WTC11 (cell line): ENCODE measurements at places on chromosomes 7 and 10. TPM values are rescaled to one million over a fixed set of nuclear protein-coding genes. Genes with fewer than 3 reads are reported as not detected.
A peak's percentile ranks its signal among the peaks of the same experiment; 100 is the strongest.

GRCh38 chr10:127194599-127194998 lies 1.8 kb downstream of the INSYN2A start:
- H3K27me3 ChIP-seq = peaks cover 36% of the 10 kb centered on the region
- DNase-seq = no peak
- peaks cover 24% of the 10 kb centered on the region for H3K4me1 ChIP-seq
- H3K36me3 ChIP-seq = no peaks in the 10 kb centered on the region
- H3K4me3 ChIP-seq = peak overlapping the region; percentile 61
- no peak overlapping the region for H3K27ac ChIP-seq

- no peak overlapping the region for H3K27ac ChIP-seq
- H3K4me3 ChIP-seq = no peak overlapping the region
- peaks cover 20% of the 10 kb centered on the region for H3K27me3 ChIP-seq
- peaks cover 4% of the 10 kb centered on the region for H3K36me3 ChIP-seq
- peaks cover 32% of the 10 kb centered on the region for H3K4me1 ChIP-seq
Measured at GRCh38 chr10:76205361-76205760, 773.9 kb downstream of the LRMDA start.

DNA sequence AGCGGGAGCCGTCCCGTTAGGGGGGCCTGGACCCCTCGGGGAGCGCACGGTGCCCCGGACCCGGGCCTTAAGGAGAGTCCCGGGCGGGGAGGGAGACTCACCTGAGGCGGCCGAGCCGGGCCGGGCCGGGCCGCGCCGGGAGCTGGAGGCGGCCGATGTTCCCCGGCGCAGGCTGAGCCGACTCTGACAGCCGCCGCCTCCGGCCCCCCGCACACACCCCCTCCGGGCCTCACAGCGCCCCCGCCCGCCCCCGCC lies at the start of gene ACHE:
ACHE (minus strand) TSS at position 188 of the 255 bp plus-strand sequence. CDS start 1,656 bp downstream, outside the sequence.
- no peak for DNase-seq
- peaks cover 32% of the 10 kb centered on the region for H3K4me1 ChIP-seq
- H3K27ac ChIP-seq = no peak within 1 kb of the TSS
- H3K36me3 ChIP-seq = no peaks in the 10 kb centered on the region
- peak within 1 kb of the TSS; percentile 74 for H3K4me3 ChIP-seq

GRCh38 chr7:151176401-151176800 lies 8.9 kb upstream of the GBX1 start:
- H3K4me3 ChIP-seq = no peak overlapping the region
- H3K4me1 ChIP-seq = peaks cover 12% of the 10 kb centered on the region
- no peak overlapping the region for H3K27ac ChIP-seq
- H3K27me3 ChIP-seq = peaks cover 65% of the 10 kb centered on the region

DNA sequence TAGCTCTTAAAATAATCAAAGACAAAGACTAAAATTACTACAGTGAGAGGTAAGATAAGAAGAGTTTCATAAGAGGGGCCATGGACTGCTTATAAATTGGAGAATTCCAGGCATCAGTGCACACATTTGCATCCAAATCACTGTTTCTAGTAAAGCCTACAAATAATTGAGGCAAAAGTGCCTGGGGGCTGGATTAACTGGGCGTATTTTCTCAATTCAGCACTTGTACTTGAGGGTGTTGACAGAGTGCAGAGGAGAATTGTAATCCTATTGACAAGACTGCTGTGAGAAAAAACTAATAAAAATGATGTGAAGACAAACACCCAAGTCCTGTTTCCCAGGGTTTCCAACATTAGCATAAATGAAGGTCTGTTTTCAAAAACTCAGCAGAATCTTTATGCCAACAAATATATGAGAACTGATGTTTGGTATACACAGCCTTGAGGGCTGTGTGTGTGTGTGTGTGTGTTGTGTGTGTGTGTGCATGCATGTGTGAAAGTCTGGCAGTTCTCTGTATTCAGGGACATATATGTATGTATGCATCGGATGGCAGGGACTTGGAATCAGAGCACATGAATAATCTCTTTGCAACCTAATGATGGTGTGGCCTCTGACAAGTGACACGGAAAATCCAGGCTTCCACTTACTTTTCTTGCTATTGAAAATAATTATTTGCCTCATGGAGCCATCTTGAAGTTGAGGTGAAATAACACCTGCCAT lies 182.1 kb upstream of the CDC14C start:
- DNase-seq = no peak
- no peaks in the 10 kb centered on the region; the same call in 1 of the 2 replicates for H3K27me3 ChIP-seq
- H3K4me3 ChIP-seq = no peak overlapping the region
- no peak overlapping the region for H3K27ac ChIP-seq

DNA sequence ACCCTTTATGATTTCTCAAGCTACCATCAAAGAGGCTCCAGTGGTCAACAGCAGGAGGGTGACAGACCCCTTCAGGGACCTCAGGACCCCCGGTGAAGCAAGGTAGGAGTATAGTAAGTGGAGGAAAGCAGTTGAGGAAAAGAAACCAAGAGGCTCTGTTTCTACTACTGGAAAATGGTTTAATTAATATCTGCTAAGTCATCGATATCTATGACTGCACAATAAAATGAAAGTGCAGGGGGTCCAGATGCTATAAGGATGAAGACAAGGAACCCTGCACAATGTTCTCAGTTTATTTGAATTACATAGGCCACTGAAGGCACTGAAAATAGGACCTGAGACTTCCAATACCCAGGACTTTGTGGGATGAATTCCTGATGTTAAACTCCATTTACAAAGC lies 23.7 kb downstream of the AMPH start:
- no peak overlapping the region for H3K4me3 ChIP-seq
- DNase-seq = no peak
- peaks cover 4% of the 10 kb centered on the region; the same call in 1 of the 2 replicates for H3K4me1 ChIP-seq
- no peaks in the 10 kb centered on the region for H3K27me3 ChIP-seq
- H3K27ac ChIP-seq = no peak overlapping the region

GRCh38 chr10:105070952-105071351 lies 429.9 kb downstream of the SORCS3 start:
- no peak overlapping the region for H3K4me3 ChIP-seq
- H3K27ac ChIP-seq = no peak overlapping the region
- DNase-seq = no peak
- no peaks in the 10 kb centered on the region for H3K27me3 ChIP-seq
- H3K4me1 ChIP-seq = no peaks in the 10 kb centered on the region
- H3K36me3 ChIP-seq = no peaks in the 10 kb centered on the region

DNA sequence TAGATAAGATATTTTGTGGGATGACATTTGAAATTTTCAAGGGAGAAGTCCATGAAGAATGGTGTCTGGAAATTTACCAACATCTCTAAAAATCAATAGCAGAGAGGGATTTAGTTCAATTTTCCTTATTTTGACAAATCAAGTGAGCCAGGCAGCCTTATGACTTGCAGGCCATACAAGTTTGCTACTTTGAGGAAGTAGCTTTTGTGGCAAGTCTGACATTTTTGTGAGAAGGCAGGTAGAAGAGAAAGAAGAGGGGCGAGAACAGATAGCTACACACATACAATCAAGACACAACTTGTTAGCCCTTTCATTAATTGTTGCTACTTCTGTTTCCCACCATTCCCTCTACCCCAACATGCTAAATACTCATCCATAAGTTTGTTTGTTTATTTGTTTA lies 74.5 kb upstream of the OIT3 start:
- no peak overlapping the region for H3K4me3 ChIP-seq
- no peaks in the 10 kb centered on the region for H3K4me1 ChIP-seq
- DNase-seq = no peak
- H3K27me3 ChIP-seq = no peaks in the 10 kb centered on the region
- peaks cover 15% of the 10 kb centered on the region for H3K36me3 ChIP-seq

DNA sequence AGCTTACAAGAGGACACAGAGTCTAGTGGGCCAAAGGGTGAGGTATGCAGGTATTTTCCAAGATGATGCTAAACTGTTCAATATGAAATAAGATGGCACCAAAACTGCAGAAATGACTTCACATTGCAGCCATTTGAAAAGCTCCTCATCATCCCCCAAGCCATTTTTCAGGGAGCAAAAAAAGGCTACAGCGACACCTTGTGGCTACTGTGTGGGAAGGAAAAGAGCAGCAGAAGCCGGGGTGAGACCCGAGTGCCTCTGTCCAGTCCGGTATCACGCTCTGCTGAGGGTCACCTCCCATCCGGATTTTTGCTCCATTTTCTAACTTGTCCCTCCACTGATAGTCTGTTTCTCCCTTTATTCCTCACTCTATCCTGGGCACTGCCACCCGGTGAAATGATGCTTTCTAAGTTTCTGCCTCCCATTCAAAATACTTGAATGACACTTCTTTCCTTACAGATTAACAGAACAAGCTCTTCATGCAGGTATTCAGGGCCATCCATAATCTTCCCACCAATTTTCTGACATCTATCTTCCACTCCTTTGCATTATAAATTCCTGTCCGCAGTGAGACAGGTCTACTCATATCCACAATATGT lies 220.2 kb downstream of the DGKI start:
- no peaks in the 10 kb centered on the region for H3K36me3 ChIP-seq
- no peak overlapping the region for H3K4me3 ChIP-seq
- H3K27ac ChIP-seq = no peak overlapping the region

DNA sequence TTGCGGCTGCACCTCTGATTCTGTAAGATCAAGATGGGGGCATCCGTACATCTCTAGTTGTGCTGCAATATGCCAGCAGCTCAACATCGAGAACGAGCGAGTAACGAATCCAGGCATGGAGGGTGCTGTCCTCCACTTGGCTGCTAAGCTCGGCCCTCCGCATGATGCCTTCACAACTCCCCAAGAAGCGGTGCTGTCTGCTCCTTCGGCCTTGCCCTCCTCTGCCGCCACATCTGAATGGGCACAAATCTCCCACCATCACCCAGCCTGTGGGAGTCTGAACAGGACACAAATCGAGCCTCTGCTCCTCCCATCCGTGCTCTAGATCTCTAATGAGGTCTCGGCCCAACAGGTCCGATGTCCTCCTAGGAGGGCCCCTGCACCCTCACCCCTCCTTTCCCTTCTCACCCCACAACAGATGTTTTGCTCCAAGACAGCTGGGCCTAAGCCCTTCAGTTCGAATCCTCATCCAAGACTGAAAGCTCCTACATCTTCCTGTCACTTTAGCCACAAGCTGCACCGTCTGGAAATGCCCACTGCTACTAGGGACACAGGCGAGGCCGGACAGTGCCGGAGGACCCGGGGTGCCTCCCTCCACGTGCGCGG lies 86.7 kb downstream of the ZNF33B start:
- DNase-seq = no peak
- H3K36me3 ChIP-seq = peaks cover 35% of the 10 kb centered on the region
- H3K27me3 ChIP-seq = peaks cover 20% of the 10 kb centered on the region
- no peak overlapping the region for H3K27ac ChIP-seq

DNA sequence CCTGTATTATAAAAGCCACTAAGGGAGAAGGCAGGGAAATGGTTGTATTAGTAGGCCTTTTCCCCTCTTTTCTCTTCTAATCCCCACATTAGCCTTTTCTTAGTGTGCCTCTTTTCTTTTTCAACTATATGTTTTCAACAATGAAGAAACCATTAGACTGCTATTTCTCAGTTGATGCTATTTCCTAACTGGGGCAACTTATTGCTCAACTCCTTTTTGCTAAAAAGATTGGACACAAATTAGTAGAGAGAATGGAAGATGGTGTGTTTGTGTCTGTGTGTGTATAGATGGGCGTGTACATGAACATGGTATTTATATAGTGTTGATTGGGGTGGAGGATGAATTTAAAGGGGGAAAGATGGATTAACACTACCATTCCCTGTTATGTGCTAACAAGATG lies 28.4 kb downstream of the TBC1D12 start:
- H3K27me3 ChIP-seq = no peaks in the 10 kb centered on the region
- DNase-seq = no peak
- H3K4me3 ChIP-seq = no peak overlapping the region
- peaks cover 8% of the 10 kb centered on the region; the same call in 1 of the 2 replicates for H3K36me3 ChIP-seq

TSPAN12 gene
- total RNA-seq = 16.5 to 17.3 TPM (median 16.8 TPM) in 3 replicates

HGF gene
- 0.32 to 0.76 TPM (median 0.72 TPM) in 3 replicates for total RNA-seq

PNLIPRP1 gene
- 0.68 to 1.2 TPM (median 0.69 TPM) in 3 replicates for total RNA-seq

HOXA1 gene
- not detected in 3 replicates for total RNA-seq

ADCYAP1R1 gene
- 8.7 to 9.9 TPM (median 9.8 TPM) in 3 replicates for total RNA-seq

IL6 gene
- total RNA-seq = 0.27 to 0.71 TPM (median 0.52 TPM) in 3 replicates

MRPS24 gene
- 132 to 141 TPM (median 135 TPM) in 3 replicates for total RNA-seq
